ENCODE measurements at places on chromosomes 2 and 18.

- no peak for DNase-seq
Measured at GRCh38 chr2:45925636-45926366, 274.3 kb downstream of the PRKCE start.

- no peak for DNase-seq
Measured at GRCh38 chr2:191664823-191665677, 12.9 kb upstream of the NABP1 start.

DNA sequence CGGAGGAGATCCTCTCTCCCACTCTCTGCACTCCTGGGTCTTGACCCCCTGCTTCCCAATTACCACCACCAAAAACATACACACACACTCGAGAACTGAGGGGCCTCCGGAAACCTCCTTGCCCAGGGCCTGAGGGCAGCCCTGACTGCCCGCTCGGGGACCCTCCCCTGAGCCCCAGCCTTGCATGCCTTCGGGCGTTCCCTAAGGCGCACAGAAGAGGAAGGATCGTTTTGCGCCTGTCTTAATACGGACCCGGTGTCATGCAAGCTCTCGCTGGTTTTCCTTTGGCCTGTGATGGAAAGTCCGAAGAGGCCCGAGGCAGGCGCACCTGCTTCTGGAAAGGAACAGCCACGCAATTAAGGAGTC, 19.8 kb downstream of the POU3F3 start:
- DNase-seq: peak; percentile 40

DNA sequence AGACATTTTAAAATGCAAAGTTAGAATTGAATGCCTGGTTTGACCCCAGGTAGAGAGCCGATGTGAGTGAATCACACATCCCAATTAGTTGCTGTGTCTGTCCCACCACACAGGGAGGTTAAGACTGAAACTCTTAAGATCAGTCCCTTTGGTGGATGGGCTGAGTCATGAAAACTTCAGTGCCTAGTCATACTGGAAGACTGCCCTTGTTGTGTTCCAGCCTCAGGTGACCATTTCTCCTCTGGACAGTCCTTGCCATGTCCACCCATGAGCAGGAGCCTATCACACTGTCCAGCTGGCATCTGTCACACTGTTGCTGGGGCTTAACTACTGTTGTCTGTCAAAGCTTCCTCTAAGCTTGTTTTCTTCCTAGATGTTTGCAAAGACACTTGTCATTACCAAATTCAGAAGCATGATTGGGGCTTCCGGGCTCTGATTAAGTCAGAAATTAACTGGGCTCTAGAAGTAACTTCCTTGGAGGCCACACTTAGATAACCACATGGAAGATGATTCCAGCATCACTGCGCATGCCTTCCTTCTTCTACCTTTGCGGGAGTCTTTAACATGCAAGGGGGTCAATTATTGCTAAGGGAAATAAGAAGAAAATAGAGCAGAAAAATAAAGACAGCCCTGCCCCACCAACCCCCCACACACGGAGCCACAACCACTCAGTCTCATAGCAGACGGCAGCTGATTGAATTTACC, 21.3 kb downstream of the CYRIA start:
- no peak for DNase-seq

- no peak for DNase-seq
Measured at GRCh38 chr2:202608142-202608852, 26.5 kb upstream of the FAM117B start.

DNA sequence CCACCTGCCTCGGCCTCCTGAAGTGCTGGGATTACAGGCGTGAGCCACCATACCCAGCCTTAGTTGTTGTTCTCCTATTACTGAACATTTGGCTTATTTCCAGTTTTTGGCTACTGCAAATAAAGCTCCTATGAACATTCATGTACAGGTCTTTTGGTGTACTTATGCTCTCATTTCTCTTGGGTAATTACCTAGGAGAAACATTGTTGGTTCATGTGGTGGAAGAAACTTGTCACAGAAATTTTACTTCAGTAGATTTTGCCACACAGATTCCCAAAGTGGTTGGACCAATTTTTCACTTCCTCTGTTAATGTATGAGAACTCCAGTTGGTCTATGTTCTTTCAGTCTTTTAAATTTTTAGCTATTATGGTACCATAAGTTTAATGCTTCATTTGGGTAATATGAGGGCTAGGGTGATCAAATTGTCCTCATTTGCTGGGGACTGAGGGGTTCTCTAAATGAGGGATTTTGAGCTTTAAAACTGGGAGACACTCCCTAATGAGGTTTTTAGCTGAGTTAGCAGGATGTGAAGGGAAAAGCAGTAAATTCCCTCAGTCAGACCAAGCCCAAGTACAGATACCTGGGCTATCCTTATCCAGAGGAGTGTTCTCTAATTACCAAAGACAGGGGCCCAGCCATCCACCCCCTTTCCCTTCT, 33.9 kb downstream of the MTA3 start:
- no peak for DNase-seq

- no peak for DNase-seq
Measured at GRCh38 chr2:26733413-26733812, 30.7 kb upstream of the SLC35F6 start.

- DNase-seq: no peak
Measured at GRCh38 chr2:109330056-109330455, 201.1 kb downstream of the SH3RF3 start.

DNA sequence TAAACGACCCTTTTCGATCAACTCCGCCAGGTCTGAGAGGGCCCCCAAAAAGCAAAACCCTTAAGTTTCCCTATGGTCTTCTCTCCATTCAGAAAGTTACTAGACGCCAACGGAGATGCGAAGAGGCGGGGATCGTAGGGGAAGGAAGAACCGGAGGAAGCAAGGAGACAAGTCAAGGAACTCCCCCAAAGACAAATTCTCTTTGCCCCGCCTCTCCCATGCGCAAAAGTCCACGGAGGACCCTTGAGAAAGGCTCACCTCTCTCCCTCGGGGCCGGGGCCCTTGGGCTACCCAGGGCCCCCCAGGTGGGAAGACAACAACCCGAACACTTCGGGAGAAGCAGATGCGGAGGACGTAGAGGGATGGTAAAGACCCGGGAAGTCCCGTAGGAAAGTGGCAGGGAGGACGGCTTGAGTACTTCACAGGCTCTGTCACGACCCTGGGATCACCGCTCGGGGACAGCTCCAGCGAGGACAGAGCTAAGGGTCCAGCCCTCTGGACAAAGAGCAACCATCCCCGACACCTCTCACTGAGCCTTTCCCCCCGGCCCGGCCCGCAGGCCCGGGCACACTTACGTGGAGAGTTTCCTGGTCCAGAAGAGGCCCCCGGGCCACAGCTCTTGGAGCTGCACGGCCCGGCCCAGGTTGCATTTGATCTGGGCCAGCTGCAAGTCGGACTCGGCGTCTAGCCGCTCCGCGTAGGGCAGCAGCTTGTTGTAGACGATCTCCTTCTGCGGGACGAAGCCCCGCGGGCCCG, 647 bp downstream of the PSME4 start:
- no peak for DNase-seq

DNA sequence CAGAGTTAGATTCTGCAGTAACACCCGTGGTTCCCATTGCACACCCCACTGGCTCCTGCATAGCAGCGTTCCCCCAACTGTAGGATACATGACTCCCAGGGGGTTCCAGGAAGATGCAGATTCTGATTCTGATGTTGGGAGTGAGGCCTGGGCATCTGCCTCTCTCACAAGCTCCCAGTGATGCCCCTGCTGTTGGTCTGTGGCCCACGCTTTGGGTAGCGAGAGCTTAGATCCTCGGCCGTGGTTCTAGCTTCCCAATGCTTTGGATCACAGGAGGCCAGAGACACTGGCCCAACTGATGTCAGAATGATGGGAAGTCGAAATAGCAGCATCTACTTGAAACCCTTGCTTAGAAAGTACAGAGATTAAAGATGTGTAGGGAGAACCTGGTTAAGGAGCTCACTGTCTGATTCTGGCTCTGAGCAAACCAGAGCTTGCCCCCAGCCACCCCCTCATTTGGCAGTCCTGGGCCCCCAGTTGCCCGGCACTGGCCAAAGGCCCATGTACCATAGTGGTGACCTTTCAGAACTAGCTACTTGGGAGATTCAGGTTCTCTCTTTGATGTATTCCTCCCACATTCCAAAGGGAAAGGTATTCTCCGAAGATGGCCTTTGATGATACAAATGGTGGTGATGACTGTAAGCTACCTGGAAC, 197.5 kb downstream of the FAM210A start:
- DNase-seq: no peak

- no peak for DNase-seq
Measured at GRCh38 chr2:207216457-207216856, 50.7 kb upstream of the KLF7 start.

- DNase-seq: no peak
Measured at GRCh38 chr2:215505044-215505786, 69.3 kb upstream of the FN1 start.

- DNase-seq: no peak
Measured at GRCh38 chr2:150572194-150572766, 84.8 kb upstream of the RND3 start.

GRCh38 chr18:68840554-68841263, 42.8 kb downstream of the CCDC102B start:
- no peak for DNase-seq

DNA sequence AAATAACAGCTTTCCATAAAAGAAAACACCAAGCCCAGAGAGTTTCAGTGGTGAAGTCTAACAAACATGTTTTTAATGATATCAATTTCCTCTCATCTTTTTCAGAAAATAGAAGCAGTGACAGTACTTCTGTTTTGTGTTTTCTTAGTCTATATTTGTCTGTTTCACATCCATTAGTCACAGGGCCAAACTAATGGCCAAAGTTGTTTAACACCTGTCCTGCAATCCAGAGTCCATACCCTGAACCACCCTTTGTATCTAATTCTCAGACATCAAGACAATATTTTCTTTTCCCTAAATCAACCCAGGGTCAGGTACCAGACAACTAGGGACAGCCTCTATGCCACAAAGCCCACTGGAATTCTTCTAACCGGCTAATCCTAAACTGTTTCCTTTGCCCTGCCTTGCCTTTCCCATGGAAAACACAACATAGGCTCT, 25.9 kb downstream of the TMSB10 start:
- DNase-seq: no peak

GRCh38 chr2:37621199-37621598, 50.2 kb downstream of the CDC42EP3 start:
- DNase-seq: no peak

DNA sequence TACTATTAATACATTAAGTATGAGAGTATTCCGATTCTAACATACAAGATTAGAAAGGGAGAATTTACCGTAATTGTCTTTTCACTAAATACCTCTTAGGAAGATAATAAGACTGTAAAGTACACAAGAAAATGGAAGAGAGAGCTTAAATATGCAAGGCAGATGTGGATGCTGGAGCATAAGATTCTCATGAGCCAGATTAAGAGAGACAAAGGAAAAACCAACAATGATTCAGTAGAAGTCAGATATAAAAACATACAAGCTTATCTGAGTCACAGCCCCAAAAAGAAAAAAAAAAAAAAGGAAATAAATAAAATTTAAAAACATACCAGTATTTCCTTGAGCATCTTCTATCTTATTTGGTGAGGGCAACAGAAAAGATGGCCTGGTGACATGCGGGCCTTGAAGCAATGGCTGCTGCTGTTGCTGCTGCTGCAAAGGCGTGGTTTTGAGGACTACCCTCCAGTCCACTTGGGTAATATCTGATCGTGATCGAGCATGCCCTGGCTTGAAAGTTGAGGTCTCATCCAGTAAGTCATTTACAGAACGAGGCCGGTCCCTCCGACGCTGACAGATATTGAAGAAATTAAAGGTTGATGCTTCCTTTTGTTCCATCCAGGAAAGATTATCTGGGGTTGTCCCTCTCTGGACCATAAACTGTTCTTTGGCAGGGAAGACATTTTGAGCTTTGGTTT, 24.5 kb downstream of the PLEKHM3 start:
- no peak for DNase-seq

- DNase-seq: no peak
Measured at GRCh38 chr2:156455361-156455975, 19.3 kb downstream of the GPD2 start.

DNA sequence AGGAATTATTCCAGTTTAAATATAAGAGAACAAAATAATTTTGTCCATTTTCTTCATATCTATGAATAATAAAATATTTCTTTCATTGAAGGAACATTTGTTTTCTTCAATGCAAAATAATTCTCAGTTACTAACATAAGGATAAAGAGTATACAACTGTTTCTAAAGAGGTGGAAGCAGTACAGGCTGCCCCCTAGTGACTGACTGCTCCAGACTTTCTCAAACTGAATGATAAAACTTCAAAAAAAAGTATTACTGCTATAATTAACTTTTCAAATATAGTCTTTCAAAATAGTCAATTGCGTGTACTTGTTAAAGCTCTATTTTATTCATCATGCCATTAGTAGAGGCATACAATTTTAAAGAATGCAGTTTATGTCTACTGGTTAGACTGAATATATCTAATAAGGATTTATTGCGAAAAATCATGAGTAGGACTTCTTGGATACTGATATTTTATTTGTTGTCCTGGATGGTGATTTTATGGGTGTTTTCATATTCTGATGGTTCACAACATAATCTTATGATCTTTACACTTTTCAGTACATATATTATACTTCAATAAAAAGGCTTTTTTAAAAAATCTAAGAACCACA, 100.1 kb downstream of the WDPCP start:
- no peak for DNase-seq

- DNase-seq: no peak
Measured at GRCh38 chr18:34844072-34844471, 134.0 kb downstream of the DTNA start.

- no peak for DNase-seq
Measured at GRCh38 chr2:213306316-213306942, 22.2 kb downstream of the SPAG16 start.

DNA sequence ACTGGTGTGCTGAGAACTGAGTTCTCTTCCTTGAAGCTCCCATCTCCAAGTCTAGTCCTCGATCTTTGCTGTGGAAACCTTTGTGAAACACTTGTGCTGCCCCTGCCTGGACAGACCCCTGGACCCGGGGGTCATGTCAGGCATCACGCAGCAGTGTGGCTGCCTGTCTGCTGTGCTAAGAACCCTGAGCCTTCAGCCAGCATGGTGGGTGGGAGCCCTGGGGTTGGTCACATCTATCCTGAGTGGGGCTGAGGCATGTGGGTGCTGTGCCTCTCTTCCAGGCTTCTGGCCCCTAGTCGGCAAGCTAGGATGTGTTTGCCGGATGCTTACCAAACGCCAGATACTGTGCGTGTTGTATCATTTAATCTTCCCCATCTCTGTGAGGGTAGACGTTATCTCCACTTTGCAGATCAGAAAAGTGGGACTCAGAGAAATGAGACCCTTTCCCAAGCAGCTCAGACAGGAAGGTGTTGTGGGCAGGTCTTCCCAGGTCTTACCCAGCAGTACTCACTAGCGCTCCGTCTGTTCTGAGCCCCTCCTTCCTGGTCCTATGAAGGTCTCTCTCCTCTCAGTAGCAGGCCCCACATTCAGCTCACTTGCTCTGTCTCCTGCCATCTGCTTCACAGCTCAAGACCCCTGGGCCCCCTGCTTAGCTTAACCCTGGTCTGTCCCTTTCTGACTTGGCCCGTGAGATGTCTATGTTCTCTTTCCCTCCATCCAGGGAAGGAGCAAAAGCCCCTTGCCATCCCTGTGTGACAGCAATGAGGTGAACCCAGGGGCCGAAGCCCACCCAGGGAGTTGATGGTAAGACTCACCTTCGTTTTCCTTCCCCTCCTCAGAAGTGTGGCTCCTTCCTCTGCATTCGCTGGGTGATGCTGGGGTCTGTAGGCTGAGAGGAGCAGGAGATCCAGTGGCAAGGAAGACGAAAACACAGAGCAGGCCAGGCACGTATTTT, 242.8 kb downstream of the FAM210A start:
- peak; percentile 70 for DNase-seq

- DNase-seq: no peak
Measured at GRCh38 chr2:43127208-43127940, 99.0 kb downstream of the ZFP36L2 start.

- DNase-seq: no peak
Measured at GRCh38 chr18:38481576-38481975, 916.0 kb upstream of the CELF4 start.

Data from suprapubic skin (tissue), 4 donors.